ENCODE measurements at places on chromosomes 5 and 9.

GRCh38 chr5:73826301-73827105 is 200.5 kb downstream of the ARHGEF28 start:
- DNase-seq = no peak

- DNase-seq = no peak
These were observed 1.0 kb upstream of the ACSL6 start for GRCh38 chr5:132012371-132013005.

GRCh38 chr5:146051678-146052077 is 53.7 kb downstream of the PLAC8L1 start:
- no peak for DNase-seq

DNA sequence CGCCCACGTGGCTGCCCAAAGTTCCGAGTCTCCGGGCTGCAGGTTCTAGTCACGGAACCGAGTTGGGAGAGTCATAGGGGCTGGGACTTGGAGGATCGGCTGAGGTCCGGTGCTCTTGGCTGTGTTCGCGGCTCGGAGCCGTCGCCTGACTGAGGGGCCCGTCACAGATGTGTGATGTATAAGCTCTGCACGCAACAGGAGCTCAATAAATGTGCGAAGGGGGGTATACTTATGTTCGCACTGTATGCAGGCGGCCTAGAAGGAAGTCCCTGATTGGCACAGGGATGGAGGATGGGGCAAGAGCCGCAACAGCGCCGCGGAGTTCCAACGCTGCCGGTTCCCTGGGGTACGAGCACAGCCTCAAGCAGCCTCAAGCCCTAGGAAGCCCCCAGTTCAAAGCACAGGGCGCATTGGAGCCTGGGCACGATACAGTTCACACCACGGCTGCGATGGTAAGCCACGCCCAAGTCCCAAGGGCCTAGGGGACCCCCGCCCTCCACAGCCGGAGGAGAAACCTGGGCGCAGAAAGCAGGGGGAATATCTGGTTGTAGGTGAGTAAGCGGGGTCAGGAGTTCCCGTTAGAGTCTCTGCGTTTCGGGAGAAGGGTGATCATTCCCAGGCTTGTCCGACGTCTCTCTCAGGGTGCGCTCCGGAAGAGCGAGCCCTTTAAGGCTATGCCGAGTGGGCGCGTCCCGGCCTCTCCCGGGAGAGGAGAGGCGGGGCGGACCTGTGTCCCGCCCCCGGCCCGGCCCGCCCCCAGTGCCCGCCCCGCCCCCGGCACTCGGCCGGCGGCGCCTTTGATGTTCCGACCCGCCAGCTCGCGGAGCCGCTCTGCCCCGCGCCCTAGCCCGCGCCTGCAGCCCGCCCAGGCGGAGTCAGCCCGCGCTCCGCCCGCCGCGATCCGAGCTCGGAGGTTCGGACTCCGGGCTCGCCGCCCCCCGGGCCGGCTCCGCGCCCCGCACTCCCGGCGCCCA is at the start of gene TCF7:
TSS of gene TCF7 (plus strand) at position 780 of the 974 bp plus-strand sequence. CDS start 226 bp downstream, outside the sequence.
- peak; percentile 74 for DNase-seq

GRCh38 chr5:96934708-96935558 is 947 bp upstream of the LNPEP start:
- DNase-seq = peak; percentile 97
